ENCODE measurements at places on chromosomes 1 and 21.

GRCh38 chr1:36166938-36167905 is 11.3 kb downstream of the MAP7D1 start:
- DNase-seq = peak; percentile 67

- no peak for DNase-seq
Observed at GRCh38 chr1:51313268-51313852, 17.0 kb downstream of the TTC39A start.

DNA sequence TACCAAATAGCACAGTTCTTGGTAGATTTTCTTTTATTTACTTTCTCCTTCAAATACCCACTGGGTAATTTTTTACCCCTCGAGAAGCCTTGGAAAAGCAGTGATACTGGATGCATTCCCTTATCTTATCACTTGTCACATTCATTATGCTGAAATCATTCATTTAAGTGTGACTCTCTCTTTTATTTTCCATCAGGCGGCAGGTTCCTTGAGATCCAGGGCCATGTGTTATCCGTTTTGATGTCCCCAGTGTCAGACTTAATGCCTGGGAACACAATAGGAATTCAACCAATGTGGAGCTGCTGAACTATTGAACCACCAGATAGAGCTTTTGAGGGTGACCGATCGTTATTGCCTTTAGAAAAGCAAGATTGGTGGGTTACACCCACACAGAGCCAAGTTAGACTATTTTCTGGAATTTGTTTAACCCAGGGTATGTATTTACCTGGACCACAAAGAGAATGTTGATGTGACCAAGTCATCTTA is 51.5 kb upstream of the ATP5PO start:
- DNase-seq = no peak

DNA sequence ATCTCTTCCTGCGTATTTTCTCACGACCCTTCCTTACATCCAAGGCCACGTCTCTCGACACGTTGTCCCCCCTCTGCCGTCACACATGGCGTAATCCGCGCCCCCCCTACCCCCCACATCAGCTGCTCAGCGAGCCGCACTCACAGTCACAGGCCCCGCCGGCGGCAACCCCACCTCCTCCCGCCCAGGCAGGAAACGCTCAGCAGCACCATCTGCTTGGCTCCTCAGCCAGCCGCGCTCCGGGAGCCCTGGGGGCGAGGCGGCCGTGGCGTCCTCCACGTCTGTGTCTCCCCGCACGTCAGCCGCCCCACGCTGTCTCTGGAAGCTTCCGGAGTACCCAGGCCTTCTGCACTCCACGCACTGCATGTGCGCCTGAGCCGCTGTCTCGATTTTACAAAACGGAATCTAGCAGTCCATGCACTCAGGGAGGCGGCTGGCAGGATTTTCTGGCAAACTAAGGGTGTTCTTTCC is 64.6 kb downstream of the SIK1 start:
- peak; percentile 75 for DNase-seq

DNA sequence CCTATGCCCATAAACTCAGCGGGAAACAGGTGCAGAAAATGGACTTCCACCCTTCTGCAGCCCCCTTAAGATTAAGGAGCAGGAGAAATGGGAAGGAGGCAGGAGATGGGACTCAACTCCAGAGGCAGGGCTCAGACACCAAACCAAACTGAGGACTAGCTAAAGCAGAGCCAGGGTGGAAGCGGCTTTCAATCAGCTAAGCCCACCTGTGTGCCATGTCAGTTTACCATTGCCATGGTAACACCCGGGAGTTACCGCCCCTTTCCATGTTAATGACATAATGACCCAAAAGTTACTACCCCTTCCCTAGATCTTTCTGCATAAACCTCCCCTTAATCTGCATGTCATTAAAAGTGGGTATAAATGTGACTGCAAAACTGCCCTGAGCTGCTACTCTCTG is 653.5 kb downstream of the PTPRU start:
- DNase-seq = no peak

DNA sequence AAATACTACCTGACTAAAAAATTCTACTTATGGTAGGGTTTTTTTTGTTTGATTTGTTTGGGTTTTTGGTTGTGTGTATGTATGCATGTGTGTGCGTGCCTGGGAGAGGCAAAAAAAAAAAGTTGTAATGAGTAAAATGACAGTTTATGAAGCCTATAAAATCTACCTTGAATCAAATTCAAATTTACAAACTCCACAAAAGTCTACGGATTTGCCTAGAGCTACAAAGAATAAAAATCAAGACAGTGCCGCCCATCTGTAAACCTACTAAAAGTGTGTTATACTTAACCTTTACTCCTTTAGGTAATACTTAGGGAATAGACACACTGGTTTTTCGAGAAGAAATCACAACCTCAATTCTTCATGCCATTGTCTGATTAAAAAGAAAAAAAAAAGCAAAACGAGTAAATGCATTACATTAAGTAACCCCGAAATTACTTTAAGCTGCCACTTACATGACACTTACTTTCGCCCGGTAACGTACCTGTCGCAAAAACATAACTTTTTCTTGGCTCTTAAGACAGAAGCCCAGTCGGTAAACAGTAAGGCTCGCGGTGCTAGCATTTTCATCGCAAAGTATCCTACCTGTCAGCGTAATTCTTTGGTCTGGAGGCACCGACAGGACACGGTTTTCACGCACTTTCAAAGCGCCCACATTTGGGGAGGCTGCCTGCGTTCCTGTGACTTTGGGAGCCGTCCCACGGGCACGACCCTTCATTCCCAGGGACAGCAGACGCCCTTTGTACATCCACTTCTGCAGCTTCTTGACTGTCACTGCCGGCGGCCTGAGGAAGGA is 951 bp downstream of the SYDE2 start:
- DNase-seq = no peak

GRCh38 chr1:44624268-44624901 is 49.9 kb downstream of the TMEM53 start:
- DNase-seq = no peak

GRCh38 chr1:174068000-174068399 is 45.8 kb upstream of the RC3H1 start:
- DNase-seq = no peak

DNA sequence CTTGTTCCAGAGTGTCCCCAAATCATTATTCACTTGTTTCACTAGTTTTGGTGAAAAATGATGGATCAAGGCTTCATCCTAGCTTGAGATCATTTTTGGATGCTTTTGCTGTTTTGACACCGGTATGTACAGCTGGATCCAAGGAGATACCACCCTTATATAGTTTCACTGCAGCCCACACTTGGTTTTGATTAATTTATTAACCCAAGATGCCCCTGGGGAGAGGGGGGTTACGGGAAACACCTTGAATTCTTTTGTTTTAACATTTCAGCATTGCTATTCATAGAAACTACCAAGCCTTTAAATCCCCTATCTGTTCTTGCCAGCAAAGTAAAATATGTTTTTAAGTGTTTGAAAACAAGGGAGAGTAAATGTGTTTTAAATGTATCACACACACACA is 457.7 kb upstream of the RUNX1 start:
- no peak for DNase-seq

GRCh38 chr1:230883967-230884366 is 15.6 kb upstream of the C1orf198 start:
- no peak for DNase-seq

- no peak for DNase-seq
Observed at GRCh38 chr1:235022341-235022980, 106.2 kb downstream of the TOMM20 start.

- no peak for DNase-seq
Observed at GRCh38 chr1:15941899-15942660, 33.8 kb downstream of the ZBTB17 start.

DNA sequence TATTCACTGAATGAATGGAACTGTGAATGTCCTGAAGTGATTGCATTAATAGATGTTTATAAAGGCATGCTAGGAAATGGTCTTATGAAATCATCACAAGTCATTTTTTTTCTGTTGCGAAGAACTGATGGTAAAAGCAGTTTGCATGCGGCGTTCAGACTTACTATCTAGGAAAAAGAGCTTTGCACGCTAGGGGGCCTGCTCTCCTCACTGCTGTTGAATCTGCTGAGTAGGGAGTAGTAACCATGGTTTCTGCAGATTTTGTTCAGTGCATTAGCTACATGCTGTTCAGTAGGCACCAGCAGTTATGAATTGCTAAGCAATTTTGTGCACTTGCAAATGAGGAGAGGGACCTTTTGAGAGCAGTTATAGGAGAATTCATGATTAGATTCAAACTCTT is 57.9 kb downstream of the CENPF start:
- peak; percentile 77 for DNase-seq

DNA sequence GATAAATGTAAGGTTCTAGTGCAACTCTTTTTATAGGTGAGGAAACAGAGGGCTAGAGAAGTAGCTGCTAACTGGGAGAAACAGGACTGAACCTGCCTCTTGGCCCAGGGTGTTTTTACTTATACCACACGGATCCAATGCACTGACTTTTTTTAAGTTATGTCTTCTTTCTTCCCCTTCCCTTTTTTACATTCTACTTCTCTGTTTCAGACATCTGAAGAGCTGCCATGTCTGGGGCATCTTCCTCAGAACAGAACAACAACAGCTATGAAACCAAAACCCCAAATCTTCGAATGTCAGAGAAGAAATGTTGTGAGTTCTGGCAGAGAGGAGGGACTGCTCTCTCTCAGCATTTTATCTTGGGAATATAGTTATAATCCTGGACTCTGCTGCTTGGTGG is 1.4 kb downstream of the PFKFB2 start:
- DNase-seq = no peak

DNA sequence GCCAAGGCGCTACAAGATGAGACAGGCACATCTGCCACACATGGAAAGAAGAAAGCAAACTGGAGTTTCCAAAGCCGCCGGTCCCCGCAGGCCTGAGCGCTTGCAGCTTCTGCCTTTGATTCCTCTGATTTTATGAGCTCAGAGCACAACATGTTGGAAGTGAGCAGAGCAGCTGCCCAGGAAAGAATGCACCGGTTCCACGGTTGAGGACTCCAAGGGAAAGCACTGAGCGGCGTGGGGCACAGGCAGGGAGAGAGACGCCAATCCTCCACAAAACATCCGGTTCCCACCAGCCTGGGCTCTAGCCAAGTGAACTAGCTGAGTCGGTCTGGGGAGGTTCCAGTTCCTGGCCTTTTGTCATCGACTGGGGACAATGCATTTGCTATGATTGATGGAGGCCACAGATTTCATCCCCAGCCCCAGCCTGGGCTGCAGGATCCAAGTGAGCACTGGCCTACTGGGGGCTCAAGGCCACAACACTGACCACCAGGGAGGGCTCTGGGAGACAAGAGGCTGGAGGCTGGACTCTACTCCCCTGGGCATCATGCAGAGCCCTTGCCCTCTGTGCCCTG is 253.1 kb upstream of the IRF2BP2 start:
- peak; percentile 86 for DNase-seq

DNA sequence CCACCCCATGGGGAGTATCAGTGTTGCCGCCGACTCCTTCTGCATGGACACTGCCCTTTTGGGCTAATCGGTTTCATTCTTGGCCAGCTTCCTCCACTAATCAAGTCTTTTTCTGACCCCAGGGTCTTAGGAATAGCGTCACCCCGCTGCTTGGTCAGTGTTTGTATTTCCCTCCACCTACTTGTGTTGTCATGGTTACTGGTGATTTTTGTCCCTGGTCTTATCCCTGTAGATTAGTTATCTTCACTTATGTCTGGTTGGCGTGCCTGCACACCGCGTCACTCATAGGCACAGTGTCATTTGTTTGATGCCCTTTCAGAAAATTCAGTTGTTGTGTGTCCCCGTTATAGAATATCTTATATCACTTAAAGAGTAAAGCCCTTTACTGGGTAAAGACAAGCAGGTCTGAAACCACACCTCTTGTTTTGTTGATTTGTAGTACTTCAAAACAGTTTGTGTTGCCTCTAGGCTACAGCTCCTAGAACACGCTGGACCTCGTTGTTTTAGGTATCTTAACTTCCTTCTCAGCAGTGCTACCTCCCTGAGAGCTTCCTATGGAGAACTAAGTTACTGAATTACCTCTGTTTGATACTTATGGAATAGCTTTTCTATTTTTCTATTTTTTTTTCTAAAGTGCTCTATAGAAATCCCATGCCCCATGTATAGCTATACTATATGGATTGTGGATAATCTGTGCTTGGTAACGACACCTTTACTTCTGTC is 868 bp downstream of the PPP1R12B start:
- peak; percentile 48 for DNase-seq

GRCh38 chr1:246667773-246668172 is 56.4 kb upstream of the SCCPDH start:
- no peak for DNase-seq

DNA sequence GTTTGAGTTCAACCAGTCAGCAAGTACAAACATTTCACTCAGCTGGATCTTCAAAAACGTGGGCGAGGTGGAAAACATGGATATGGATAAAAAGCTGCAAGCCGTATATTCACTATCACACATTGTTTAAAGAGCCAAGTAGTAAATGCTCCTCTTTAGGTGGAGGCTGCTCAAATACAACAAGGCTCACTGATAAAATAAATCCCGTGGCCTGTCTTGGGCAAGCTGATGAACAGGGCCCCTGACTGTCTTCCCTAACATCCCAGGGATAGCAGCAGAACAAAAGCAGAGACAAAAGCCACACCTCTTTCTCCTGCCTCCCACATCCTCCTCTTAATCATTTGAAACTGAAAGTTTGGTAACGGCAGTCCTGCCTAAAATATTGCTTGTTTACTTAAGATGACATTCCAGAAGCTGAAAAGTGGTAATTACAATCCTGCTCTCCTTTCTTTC is 357.7 kb downstream of the TTLL7 start:
- peak; percentile 59 for DNase-seq

DNA sequence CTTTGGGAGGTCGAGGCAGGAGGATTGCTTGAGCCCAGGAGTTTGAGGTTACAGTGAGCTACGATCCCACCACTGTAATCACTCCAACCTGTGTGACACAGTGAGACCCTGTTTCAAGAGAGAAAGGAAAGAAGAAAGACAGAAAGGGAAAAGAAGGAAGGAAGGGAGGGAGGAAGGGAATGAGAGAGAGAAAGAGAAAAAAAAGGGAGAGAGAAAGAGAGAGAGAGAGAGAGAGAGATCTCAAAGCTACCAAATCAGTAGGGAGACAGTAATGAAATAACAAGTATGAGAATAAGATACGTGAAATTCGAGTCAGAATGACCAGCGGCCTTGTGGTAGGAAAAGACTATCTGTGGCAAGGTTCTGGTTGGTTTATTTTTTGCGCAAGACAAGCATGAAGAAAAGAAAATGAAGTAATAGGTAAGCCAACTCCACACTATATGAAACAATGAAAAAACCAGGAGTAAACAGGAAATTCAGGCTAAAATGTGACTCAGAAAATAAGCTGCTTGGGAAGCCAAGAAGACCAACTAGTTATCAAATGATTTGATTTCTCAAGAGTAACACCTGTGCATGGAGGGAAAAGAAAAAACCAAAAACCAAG is 8.9 kb downstream of the MTF1 start:
- no peak for DNase-seq

- DNase-seq = no peak
Observed at GRCh38 chr1:58583496-58583895, 6.4 kb upstream of the TACSTD2 start.

All from AG08395 (cell line).